ENCODE measurements at places on chromosomes 11 and 22.

DNA sequence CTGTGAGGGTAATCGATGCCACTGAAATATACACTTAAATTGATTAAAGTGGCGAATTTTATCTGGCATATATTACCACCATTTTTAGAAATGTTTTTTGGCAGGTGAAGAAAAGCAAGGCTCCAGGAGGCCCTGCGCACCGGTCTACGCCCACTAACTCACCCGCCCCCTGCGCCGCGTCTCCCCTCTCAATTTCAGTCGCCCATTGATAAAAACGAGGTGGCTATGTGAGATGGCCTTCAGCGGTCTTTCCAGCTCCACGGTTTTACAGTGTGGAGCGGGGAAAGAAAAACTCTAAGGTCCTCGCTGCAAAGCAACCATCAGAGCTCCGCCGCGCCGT is 602 bp upstream of the AQP11 start:
- DNase-seq = no peak

DNA sequence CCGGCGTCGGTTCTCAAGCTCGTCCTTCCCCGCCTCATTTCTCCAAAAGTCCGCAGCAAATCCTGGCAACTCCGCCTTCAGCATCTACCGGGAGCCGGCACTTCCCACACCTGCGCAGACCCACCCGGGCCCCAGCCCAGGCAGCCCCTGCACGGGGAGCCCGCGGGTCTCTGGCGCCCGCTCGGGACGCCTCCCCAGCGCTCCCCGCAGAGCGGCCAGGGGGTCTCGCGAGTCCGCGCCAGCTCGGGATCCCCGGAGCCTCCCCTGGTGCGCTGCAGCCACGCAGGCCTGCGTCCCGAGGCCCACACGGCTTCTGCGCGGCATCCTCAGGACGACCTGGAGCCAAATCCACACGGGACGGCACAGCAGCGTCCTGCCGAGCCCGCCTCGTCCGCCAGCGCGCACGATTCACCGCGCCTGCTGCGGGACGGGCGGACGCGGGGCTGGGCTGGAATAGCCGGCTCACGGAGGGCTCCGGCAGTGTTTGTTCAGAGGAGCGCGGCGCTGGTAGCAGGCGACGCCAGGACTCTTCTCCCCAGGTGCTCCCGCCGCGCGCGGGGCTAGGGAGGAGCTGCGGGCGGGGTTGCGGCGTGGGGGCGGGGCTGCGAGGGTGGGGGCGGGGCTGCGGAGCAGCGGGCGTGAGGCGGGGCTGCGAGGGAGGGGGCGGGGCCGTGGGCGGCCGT is 816 bp upstream of the PHRF1 start:
- DNase-seq = no peak

- DNase-seq = no peak
These were observed 2.0 kb downstream of the FAT3 start for GRCh38 chr11:92226331-92227229.

- no peak for DNase-seq
These were observed 38.3 kb upstream of the BRSK2 start for GRCh38 chr11:1351278-1351937.

GRCh38 chr11:106957030-106957482 is 61.2 kb downstream of the GUCY1A2 start:
- DNase-seq = no peak

GRCh38 chr22:47674600-47674999 is 912.1 kb downstream of the TBC1D22A start:
- no peak for DNase-seq

- no peak for DNase-seq
These were observed 8.0 kb downstream of the NUMA1 start for GRCh38 chr11:72072348-72072747.

DNA sequence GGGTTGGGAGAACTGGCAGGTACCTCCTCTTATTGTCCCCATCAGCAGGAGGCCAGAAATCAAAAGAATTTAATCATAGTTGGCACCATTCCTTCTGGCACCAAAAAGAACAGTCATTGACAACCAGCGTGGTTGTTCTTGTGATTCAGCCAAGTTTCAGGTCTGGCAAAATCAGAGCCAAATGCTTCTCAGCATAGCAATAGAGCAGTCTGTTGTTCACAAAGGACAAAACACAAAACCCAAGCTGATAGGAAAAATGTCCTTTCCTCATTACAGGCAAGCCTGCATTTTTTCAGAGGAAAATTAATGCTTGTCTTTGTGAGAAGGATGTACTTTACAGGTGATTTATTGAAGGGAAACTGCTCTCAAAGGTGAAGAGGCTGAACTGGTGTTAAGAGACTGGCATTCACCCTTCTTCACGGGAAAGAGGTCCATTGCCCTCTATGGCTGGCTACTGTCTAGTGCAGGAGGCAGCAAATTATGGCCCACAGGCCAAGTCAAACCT is 241.8 kb upstream of the ARHGAP42 start:
- DNase-seq = no peak

DNA sequence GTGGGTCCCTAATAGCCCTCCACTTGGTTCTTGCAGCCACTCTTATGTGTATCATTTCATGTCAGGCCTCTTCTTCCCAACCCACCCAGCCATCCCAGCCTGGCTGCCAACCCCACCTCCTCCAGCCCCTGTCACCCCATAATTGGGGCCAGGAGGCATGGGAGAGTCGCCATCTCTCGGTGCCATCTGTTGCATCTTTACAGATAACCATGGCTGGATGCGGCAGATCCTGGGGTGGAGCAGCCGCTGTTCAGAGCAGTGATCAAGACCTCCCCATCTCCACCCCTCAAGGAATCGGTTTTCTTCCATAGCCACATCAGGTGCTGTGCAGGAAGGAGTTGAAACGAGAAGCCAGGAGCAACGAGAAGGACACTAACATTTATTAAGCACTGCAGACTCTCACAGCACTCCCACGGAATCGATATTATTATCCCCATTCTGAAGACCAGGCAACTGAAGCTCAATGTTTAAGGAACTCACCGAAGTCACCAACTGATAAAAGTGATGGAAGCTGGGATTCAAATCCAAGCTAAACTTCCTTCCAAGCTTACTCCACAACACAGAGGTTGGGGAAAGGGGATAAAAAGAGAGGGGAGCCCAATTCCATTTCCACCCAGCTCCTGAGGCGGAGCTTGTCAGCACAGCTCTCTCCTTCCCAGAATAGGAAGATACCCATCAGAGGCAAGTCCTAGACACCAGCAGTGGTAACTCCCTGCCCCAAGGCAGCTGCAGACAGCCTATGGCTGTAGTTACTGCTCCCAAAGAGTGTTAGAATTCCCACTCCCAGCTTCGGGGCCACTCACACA is 2.7 kb downstream of the SLC43A1 start:
- DNase-seq = peak; percentile 62

GRCh38 chr11:27558401-27558800 is 51.8 kb upstream of the LIN7C start:
- no peak for DNase-seq

DNA sequence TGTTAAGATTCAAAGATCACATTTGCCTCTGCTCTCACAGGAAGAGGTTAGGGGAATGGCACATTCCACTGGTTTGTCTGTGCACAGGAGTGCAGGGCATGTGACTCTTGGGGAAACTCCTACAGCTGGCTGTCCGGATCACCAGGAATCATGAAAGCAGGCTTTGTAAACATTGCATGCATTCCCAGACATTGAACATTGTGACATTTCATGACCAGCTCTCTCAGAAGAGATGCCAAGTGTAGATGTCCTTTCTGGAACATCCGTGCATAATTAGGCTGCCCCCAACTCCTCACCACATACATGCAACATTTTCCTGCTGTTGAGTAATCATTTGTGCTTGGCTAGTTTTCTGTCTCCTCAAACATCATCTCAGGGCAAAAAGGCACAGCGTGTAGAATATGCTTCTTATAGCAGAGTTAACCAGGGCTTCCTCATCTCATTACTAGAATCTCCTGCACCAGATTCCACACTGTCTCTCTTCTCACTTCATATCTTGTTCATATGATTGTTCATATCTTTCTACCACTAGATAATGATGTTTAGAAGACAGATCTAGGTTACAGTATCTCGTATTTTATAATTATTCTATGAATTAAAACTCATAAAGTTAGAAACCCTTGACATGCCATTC is 694.7 kb downstream of the NTM start:
- DNase-seq = no peak

GRCh38 chr11:67120881-67121710 is 2.0 kb downstream of the KDM2A start:
- no peak for DNase-seq

DNA sequence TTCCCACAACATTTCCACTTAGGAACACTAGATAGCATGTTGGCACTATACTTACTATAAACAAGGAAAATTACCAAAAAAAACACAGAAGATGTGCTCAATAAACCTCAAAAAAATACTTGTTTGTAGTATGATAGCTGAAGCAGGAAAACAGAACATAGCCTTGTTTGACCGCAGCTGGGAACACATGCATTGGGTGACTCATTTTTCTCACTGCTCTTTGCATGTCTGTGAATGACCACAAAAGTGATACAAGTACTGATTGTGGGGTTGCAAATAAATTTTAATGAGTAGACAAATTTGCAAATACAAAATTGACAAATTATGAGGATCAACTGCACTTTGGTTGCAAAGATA is 22.8 kb upstream of the GUCY1A2 start:
- no peak for DNase-seq

DNA sequence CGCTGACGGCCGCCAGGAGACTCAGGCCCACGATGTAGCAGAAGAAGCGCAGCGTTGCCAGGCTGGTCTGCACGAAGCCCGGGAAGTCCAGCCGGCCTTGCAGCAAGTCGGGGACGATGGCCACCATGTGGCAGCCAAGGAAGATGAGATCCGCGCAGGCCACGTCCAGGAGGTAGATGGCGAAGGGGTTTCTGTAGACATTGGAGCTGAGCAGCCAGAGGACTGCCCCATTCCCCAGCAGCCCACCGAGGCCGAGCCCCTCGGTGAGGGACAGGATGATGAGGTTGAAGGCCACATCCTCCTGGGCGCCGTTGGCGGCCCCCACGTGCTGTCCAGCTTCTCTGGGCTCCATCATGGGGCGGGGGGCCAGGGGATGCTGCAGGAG is 3.8 kb downstream of the MRGPRE start:
- DNase-seq = no peak

DNA sequence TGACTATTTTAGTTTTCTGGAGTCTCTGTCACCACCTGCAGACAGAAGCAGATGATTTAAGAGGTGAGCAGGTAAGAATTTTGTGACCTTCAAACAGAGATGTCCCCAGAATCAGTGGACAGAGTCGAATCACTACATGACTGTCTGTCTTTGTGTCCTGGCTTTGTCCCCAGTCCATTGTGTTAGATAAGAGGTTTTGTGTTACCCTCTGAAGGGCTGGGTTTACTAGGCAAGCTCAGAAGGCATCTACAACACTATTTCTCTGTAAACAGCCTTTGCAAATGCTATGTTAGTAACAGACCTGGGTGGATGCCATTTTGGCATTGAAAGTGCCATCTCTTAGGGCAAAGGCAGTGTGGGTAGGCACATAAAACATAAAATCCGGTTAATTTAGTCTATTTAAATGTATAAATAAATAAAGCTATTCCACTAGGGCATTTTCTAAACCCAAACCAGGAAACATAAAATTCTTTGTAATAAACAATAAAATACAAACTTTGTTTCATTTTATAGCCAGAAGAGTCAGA is 40.3 kb upstream of the CADM1 start:
- DNase-seq = no peak

DNA sequence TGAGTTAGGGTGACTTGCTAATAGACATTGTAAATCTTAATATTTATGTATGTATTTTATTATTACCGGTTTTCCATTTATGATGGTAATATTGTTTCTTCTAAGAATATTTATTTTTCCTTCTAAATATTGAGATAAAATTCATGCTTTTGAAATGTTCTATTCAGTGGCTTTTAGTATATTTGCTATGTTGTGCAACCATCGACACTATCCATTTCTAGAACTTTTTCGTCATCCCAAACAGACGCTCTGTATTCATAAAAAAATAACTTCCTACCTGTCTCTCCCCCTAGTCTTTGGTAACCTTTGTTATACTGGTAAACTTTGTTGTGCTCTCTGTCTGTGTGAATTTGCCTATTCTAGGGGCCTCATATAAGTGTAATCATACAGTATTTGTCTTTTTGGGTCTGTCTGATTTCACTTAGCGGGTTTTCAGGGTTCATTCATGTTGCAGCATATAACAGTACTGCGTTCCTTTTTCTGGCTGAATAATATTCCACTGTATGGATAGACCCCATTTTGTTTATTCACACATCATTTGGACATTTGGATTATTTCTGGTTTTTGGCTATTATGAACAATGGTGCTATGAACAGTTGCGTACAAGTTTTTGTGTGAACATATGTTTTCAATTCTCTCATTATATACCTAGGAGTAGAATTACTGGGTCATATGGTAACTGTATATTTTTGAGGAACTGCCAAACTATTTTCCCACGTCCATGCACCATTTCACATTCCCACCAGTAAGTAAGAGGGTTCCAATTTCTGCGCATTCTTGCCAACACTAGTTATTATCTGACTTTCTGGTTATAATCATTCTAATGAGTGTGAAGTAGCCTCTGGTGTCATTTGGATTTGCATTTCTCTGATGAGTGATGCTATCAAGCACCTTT is 15.9 kb downstream of the NEAT1 start:
- no peak for DNase-seq

DNA sequence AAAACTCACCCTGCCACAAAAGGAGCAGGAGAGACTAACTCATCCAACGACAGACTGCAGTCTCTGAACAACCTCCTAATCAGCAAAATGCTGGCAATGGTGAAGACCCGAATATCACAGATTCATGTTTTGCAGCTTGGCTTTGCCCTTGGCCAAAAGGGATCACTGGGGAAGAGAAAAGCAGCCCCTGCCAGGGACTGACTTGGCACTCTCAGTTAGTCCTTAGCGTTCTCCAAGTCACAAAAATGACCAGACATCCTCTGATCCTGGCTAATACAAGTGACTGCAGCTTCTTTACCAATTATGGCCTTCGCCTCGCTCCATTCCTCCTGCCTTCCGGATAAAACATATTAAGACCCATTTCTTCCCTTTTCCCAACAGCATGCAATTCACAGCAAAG is 22.4 kb upstream of the CHST1 start:
- no peak for DNase-seq

DNA sequence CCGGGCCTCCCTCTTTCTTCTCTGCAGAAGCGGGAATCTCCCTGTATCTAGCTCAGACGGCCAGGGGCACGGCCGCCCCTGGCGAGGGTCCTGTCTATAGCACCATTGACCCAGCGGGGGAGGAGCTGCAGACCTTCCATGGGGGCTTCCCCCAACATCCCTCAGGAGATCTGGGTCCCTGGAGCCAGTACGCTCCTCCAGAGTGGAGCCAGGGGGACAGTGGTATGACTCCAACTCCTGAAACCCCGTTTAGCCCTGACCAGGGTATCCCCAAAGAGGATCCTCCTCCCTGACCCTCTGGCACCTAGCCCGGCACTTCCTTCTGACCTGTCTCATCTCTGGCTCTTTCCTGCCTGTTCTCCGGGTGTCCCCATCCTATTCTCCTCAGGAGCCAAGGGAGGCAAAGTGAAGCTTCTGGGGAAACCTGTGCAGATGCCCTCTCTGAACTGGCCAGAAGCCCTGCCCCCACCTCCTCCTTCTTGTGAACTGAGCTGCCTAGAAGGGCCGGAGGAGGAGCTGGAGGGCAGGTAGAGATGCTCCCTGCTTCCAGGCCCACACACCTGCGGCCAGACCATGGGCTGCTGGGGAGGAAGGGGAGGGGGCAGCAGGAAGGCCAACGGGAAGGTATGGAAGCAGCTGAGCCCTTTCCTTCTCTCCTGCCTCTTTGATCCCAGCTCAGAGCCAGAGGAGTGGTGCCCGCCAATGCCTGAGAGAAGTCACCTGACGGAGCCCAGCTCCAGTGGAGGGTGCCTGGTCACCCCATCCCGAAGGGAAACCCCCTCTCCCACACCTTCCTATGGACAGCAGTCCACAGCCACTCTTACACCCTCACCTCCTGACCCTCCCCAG is 12.9 kb downstream of the ROBO3 start:
- DNase-seq = no peak

Measured in naive thymus-derived CD8-positive, alpha-beta T cell (primary cell).